NCI-H748 treated with DMSO at 0.1 percent for 48 hours (cell line): ENCODE measurements at places on chromosomes 3 and 15.

DNA sequence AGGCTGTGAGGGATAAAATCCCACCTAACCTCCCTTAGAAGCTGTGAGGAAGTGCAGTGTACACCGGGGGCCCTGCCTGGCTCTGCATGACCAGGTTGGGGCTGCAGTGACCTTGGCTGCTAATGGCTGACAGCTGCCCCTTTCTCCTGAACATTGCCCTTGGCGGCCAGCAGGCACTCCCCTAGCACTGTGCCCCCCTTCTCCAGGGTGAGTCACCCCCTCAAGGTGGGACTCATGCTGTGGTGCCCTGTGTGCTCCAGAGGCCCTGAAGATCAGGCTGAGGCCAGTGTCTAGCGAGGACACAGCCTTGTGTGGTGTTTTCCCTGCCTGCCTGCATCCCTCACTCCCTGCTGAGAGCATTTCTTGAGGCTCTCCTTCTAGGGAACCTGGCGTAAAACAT, 21.0 kb upstream of the FGD5 start:
- DNase-seq, result no peak

DNA sequence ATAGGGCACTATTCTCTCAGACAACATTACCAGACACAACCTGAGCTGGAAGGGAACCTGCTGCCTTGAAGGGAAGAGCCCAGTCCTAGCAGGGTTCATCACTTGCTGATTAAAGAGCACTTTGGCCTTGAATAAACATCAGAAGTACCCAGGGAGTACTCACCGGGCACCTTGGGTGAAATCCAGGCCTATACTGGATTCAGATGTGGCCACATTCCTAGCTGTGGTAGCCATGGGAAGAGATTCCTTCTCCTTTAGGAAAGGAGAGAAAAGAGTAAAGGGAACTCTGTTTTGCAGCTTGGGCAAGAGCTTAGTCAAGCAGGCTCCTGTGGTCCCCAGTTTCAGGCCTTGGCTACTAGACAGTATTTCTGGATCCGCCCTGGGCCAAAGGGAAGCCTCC, 195.0 kb downstream of the SPATA16 start:
- DNase-seq, result no peak

GRCh38 chr3:140076552-140076951, 141.6 kb downstream of the CLSTN2 start:
- DNase-seq, result no peak

GRCh38 chr15:77340245-77340644, 79.7 kb downstream of the PEAK1 start:
- DNase-seq, result no peak

DNA sequence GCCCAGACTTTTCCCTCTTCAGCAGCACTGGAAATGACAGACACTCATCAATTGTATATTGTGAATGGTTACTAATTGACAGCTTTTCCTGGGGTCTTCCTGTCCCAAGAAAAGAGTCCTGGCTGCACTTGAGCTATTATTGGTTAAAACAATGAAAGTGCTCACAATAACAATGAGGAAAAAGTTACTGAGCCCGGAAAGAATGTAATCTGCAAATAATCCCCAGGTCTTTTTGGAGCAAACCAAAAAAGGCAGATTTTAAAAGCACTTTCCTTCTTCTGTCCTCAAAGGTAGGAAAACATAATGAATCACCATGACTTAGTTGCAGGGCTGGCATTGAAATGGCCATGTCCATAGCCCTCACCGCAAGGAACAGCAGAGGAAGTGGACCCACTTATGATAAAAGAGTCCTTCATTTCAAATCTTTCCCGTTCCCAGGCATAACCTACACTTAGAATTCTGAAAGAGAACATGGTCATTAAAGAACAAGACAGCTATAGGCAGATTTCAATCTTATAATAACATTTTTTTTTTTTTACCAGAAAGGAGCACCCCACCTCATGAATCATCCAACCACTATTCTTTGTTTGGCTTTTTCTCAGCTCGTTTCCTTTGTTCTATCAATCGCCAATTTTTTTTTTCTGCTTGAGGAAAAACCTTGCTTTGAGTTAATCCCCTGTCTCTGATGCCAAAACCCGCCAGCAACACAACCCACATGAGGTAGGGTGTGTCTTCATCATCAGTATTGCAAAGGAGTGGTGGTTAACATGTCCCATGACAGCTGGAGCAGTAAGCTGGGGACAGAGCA, 35.5 kb upstream of the ATP1B3 start:
- DNase-seq, result no peak

DNA sequence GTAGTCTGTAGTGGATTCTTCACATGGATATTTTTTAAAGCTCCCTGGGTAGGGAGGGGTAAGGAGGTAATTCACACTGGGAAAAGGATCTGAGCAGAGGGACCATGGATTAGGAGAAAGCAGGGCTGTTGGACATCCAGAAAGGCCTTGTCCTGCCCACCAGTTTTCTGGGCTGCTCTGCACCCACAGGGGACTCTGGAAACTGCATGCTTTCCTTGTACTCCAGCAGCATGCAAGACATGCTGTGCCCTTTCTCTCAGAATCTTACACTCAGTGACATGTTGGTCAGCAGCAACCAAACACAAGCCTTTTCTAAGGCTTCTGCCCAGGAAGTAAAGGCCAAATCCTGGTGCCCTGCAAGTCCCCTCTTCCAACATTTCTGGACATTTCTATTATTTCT, 2.5 kb upstream of the FBN1 start:
- no peak for DNase-seq

DNA sequence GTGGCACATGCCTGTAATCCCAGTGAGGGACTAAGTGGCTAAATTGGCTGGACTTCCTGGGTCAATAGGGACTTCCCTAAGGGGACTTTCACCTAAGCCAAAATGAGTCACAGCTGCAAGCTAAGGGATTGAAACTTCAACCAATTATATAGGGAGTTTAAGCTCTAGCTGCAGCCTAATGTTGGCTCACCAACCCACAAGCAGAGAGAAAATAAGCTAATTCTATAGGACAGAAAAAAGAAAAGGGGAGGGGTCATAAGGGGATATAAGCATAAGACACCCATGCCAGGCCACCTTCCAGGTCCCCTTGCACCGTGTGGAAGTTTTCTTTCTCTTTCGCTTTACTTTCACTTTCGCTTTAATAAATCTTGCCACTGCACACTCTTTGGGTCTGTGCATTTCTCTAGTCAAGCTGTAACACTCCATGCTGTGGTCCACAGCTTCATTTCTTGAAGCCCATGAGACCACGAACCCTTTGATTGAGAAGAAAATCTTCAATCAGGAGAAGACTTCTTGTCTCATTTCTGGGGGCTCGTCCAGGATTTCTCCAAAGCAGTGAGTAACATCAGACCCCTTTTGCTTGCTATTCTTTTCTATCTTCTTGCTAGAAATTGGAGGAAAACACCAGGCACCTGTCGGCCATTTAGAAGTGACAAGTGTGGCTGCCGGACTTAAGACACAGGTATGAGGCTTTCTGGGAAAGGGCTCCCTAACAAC, 192.3 kb downstream of the IGSF11 start:
- DNase-seq, result no peak

DNA sequence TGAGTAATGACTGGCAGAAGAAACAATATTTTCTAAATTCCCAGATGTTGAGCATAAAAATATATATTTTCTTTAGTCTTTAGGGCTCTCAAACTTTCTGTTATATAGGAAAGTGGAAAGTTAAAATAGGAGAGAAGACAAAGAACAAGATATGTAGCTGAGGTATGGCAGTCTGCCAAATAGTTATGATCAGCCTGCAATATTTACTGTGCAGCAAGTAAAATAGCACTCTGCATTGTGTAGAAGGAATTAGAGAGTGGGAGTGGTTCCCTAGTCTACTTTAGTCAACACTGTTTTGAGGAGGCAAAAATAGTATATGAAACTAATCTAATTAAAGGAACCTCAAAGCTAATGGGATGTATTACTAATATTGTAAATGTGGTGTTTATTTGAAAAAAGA, 978.1 kb upstream of the ALCAM start:
- peak; percentile 76 for DNase-seq
